ENCODE measurements at places on chromosomes 2 and 18.

GRCh38 chr2:177464549-177464948 is 72.0 kb downstream of the AGPS start:
- DNase-seq = no peak

GRCh38 chr2:101408925-101409324 is 21.6 kb upstream of the CREG2 start:
- no peak for DNase-seq

DNA sequence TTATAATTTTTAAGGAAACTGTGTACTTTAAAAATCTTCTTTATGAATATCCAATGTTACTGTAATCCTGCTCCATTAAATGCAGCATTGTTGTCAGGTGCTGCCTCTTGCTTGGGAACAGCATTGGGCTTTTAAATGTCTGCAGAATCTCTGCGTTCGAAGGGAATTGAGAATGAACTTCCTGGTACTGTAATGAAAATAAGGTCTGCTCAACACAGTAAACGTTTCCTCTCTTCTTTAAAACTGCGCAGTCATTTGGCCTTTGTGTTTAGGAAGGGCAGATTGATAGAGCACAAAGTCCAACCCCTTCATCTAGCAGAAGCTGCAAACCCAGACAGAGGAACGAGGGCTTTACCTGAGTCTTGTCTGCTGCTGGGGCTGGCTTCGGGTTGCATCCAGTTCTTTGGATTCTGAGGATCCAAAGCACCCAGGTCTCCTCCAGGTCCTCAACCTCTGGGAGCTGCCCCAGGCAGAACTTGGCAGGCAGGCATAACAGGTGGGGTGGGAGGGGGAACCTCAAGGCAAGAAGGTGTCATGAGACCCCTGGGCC is 104.5 kb downstream of the UGGT1 start:
- no peak for DNase-seq

GRCh38 chr2:3034396-3034795 is 343.2 kb downstream of the EIPR1 start:
- no peak for DNase-seq

DNA sequence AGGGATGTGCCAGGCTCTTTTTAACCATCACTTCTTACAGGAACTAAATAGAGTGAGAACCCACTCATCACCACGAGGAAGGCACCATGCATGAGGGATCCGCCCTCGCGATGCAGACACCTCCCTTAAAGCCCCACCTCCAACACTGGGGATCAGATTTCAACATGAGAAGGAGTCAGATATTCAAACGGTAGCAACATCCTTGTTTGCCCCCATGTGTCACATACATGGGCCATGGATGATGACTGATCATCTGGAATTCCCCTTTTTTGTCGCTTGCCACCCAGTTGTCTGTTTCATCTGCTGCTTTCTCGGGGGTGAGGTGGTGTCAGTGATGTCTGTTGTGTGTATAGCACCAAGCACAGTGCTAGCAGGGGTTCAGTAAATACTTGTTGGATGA is 57.9 kb downstream of the NCK2 start:
- peak; percentile 66 for DNase-seq

GRCh38 chr2:189096769-189097447 is 82.7 kb downstream of the COL5A2 start:
- DNase-seq = no peak

All from activated CD8-positive, alpha-beta memory T cell treated with anti-CD3 and anti-CD28 coated beads, Interleukin-2, amount 50 U/mL, for 4 hours (primary cell).